CD4-positive, alpha-beta memory T cell (primary cell): ENCODE measurements at places on chromosomes 3 and 15.

- H3K27ac ChIP-seq = no peak overlapping the region
- no peak overlapping the region for H3K4me3 ChIP-seq
- H3K36me3 ChIP-seq = peaks cover 35% of the 10 kb centered on the region
- DNase-seq = no peak
Observed at GRCh38 chr3:12830785-12831156, 10.6 kb downstream of the RPL32 start.

- H3K27ac ChIP-seq = no peak overlapping the region
- H3K27me3 ChIP-seq = no peaks in the 10 kb centered on the region
- H3K36me3 ChIP-seq = peaks cover 18% of the 10 kb centered on the region
Observed at GRCh38 chr15:41847981-41848380, 9.3 kb downstream of the PLA2G4B start.

GRCh38 chr15:90264671-90265070 lies 801 bp upstream of the NGRN start:
- peak; percentile 12 for DNase-seq
- H3K36me3 ChIP-seq = peaks cover 7% of the 10 kb centered on the region
- H3K27ac ChIP-seq = peak overlapping the region; percentile 95
- peaks cover 37% of the 10 kb centered on the region for H3K4me1 ChIP-seq

DNA sequence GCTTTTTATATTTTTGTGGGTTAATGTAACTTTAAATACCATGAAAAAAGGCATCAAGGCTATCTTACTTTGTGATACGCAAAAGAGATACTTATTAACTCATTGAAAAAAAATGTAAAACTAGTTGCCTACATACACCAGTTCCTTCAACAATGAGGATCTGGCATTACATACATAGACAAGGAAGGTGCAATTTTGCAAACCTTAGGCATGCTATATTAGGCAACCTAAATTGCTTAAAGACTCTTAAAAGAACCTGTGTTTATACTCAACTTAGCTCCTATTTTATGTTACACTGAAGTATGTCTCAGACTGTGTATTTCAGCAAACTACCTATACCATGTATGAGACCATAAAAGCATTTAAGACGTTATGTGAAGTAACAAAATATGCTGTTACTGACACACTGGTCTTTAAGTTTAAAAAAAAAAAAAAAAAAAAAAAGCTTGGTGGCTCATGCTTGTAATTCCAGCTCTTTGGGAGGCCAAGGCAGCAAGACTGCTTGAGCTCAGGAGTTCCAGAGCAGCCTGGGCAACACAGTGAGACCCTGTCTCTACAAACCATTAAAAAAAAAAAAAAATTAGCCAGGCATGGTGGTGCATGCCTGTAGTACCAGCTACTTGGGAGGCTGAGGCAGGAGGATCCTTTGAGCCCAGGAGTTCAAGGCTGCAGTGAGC lies 9.1 kb downstream of the TASOR start:
- no peak for DNase-seq
- peaks cover 40% of the 10 kb centered on the region for H3K4me1 ChIP-seq
- H3K4me3 ChIP-seq = no peak overlapping the region
- H3K27ac ChIP-seq = no peak overlapping the region

DNA sequence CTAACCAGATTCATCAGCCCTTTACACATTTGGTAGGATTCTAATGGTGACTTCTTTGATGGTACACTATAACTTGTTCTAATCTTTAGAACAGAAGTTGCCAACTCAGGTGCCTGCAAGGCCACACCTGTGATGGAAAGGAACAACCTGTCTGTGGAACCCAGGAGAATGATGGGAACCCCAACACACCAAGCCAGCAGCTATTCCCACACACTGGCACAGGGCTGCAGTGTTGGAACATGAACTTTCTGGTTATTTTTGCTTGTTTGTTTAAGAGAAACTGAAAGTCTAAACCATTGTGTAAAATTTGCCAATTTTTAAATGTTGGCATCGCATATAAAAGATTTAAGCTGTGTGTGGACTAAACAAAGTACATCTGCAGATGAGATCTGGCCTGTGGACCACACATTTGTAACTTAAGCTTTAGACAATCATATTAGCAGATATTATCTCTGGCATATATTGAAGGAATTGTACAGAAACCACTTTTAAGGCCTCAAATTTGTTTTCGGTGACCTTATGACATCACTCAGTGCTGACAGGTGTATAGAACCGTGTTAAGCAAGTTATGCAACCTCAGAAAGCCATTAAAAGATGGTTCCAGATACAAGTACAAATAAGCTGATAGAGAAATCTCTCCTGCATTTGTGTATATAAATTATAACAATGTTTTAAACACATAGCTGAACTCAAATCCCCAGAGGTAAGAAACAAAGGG lies 242.9 kb downstream of the SLC9A9 start:
- H3K36me3 ChIP-seq = no peaks in the 10 kb centered on the region
- no peak overlapping the region for H3K27ac ChIP-seq
- no peak for DNase-seq
- H3K4me3 ChIP-seq = no peak overlapping the region
- no peaks in the 10 kb centered on the region for H3K4me1 ChIP-seq
